Activated CD4-positive, alpha-beta memory T cell treated with anti-CD3 and anti-CD28 coated beads for 36 hours (primary cell): ENCODE measurements at places on chromosomes 1 and 21.
A peak's percentile ranks its signal among the peaks of the same experiment; 100 is the strongest.

DNA sequence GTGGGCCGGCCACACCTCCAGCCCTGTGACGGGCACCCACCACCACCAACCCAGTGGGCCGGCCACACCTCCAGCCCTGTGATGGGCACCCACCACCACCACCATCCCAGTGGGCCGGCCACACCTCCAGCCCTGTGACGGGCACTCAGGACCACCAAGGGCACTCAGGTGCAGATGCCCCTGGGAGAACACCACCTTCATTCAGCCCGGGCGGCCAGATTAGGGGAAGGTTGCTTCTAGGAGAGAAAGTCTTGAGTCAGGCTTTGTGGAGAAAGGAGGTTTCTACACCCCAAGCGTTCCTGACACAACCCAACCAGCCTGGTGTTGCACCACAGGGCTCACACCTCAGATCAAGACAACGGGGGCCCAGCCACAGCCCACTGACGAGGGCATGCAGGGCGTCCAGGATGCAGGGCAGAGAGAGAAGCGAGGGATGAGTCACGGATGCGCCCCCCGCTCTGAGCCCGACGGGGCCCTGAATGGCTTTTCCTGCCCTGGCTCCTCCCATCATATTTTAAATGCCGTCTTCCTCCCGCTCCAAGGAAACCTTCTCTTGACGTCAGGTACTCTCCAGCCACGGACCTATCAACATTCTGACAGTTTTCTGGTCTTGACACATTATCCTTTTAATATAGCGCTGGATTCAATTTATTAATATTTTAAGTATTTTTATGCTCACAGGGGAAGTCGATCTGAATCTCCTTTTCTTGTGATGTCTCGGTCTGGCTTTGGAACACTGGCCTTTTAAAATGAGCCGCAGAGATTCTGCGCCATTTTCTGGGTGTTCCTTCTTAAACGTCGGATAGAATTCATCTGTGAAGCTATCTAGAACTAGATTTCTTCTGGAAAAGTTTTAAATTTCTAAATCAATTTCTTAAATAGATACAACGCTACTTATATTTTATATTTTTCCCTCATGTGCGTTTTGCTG lies 631 bp upstream of the SPATC1L start:
- DNase-seq: peak; percentile 76

DNA sequence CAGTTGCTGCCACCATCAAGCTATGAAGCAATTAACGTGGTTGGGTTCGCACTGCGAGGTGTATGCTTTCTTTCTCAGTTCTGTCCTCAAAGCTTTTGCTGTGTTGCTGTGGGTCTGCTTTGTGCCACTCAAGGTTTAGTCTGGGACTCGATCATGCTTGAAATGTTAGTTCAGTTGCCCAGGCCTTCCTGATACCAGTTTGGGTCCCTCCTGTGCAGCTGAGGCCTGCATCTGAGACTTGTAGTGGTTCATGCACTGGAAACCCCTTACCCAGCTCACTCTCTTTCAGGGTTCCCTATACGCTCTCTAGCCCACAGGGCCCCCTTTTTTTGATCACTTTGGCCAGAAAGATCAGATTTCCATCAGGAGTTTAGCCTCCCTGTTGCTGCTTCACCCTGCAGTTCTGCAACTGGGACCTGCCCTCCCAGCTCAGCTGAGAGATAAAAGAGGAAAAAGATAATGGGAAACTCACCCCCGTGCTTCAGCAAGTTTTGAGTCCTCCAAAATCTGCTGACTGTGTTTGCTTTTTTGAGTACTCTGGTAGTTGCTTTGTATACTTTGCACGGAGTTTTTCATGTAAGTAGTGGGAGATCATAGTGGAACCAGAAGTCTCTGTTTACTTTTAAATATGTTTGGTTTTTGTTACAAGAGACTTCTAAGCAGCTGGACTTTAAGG lies 317.0 kb downstream of the HHAT start:
- no peak for DNase-seq

DNA sequence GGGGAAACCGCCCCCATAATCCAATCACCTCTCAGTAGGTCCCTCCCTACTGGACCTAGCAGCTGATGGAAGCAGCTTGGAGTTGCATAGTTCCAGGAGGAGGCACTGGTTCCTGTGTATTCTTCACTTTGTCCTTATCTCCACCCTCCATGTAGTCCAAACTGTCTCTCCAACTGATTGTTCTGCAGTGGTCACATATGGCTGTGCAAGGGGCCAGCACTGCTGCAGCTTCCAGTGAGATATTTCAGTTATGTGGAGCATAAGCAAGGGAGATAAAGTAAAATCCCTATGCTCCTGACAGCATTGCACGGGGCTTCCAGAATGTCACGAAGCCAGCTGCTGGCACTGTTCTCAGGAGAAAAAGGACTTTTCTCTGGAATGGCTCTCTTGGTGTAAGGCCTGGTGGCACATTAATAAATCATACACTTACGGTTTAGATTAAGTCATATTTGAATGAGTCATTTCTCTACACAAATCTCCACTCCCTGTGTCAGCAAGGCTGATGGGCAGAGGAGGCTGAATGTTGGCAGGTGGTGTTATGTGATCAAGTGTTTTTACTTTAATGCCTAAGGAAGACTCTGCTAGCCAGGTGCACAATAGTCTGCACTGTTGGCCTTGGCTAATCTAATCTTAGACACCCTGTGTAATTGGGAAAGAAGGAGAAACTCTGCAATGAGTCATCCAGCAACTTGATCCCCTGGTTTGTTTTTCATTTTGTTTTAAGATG lies 93.4 kb downstream of the KCNK1 start:
- DNase-seq: no peak

DNA sequence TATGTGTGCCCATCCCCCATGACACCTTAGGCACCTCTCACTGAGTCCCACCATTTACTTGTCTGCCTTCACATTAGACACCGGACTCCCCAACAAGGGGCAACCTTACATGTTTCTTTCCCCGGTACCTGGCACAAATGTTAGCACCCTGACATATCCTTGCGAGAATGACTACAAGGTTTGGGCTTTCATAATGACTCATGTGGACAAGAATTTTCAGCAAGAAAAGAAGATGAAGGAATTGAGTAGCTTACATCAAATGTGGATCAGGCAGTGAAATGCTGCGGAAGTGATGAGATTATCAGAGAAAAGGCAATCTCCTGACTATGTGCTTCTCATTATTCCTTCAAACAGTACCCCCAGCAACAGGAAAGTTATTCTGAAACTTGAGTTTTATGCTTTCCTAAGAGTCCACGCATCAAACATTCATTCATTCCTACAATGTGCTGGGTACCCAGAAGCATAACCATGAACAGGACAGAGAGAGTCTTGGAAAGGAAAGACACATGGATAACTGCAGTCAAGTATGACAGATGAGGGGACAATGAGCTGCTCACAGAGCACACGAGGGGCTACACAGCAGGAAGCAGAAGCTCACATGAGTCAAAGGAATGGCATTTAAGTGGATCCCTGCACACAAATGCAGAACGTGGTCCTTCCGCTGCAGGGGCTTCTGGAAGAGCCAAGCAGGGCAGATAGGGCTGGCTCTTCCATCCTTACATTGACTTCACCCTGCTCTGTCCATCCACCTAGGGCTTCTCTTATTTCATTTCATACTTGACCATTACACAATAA lies 112.1 kb downstream of the PCNX2 start:
- DNase-seq: no peak

DNA sequence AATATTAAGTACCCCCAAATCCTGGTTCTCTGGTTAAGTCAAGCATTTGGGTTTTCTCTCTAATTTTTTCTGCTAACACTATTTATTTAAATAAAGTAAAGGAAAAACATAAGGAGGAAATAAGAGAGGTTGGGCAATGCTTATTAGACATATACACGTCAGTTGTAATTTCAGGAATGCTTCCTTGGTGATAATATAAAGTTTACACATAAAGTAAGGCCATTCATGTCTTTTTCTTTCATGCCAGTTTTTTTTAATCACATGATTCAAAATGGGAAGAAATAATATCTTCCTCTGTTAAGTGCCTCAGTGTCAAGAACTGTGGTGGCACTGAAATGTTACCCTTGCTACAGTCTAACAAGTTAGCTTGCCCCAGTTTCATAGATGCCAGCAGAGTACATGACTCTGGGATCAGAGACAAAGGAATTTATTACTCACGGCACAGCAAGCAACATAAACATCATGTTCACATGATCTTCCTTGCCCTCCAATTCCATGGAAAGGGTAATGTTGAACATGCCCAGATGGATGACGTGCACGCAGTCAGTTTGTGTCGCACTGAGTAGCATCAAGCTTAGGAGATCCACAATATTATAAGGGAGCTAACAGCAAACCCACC lies 184.9 kb downstream of the PLA2G4A start:
- no peak for DNase-seq

GRCh38 chr1:170727963-170728362 lies 64.0 kb downstream of the PRRX1 start:
- no peak for DNase-seq

DNA sequence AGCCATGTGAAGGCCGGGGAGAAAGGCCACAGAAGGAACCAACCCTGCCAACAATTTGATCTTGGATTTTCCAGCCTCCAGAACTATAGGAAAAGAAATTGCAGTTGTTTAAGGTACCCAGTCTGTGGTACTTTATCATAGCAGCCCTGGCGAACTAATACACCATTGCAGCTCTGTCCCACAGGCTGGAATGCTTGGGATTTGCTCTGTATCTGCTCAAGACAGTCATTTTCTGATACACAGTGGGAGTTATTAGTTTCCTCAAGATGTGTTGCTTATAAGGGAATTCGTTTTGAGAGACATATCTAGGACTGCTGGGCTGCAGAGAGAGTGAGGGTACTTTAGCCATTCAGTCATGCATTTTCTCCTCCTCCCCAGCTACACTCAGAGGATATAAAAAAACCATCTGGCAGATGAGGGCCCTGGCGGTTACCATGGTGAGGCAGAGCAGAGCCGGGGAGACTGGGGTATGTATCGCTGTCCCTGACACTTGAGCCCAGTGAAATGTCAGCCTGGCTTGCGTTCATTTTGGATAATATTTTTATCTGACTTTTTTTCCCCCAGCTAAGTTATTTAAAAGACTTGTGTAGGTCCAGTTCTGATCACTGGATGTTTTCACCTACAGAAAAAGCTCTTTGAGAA lies 104.6 kb downstream of the DIRAS3 start:
- DNase-seq: no peak

- no peak for DNase-seq
Observed at GRCh38 chr1:160859166-160859565, 3.5 kb downstream of the CD244 start.

DNA sequence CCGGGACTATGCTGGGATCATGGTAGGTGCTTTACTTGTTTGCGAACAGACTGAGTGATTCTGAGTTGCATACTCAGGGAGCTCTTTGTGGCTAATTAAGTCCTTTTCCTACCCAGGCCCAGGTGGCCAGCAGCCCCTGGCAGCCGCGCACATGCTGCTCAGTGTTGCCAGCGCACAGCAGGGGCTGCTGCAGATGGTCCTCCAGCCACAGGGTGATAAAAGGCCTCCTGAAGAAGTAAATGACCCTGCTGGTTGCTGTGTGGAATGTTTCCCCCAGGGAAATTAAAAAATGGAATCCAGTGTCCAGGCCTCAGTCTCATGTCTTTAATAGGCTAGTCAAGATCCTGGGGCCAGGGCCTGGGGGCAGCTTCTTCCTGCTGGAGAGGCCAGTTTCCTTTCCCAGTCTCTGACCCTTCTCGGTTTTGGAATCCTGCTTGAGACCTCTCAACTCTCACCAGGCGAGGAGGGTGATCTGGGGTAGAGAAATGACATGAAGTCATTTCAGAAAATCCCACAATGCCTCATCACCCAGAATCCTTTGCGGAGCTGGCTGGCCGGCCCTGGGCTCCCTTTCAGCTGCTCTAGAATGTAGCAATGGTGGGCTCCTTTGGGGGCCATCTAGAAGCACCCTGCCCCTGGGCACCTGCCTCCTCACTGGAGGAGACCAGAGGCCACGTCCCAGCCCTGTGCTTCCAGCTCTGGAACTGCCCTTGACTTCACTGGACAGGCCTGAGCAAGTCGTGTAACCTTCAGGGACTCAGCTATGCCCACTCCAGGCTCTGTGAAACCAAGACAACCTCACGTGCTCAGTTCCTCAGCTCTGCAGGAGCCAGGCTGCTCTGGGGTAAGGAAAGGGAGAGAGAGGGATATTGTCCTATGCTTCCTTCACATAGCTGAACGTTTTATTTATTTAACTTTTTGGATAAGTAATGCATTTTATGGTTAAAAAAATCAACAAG lies 131.4 kb downstream of the MRPS6 start:
- no peak for DNase-seq

DNA sequence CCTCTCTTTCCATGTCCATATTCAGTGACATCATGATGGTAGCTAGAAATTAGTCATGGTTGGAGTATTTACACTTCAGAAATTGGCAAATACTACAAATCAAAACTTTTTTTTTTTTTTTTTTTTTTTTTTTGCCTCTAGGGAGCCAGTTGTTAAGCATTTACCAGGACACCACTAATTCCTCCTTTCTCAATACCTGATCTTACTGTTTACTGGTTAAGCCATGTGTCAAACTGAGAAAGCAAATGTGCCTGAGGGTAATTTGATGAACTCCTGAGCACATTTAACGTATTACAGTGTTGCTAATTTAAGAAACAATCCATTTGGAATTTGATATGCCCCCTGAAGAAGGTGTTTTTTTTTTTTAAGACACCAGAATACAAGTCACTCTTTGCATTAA lies 94.4 kb downstream of the DNM3 start:
- DNase-seq: no peak

DNA sequence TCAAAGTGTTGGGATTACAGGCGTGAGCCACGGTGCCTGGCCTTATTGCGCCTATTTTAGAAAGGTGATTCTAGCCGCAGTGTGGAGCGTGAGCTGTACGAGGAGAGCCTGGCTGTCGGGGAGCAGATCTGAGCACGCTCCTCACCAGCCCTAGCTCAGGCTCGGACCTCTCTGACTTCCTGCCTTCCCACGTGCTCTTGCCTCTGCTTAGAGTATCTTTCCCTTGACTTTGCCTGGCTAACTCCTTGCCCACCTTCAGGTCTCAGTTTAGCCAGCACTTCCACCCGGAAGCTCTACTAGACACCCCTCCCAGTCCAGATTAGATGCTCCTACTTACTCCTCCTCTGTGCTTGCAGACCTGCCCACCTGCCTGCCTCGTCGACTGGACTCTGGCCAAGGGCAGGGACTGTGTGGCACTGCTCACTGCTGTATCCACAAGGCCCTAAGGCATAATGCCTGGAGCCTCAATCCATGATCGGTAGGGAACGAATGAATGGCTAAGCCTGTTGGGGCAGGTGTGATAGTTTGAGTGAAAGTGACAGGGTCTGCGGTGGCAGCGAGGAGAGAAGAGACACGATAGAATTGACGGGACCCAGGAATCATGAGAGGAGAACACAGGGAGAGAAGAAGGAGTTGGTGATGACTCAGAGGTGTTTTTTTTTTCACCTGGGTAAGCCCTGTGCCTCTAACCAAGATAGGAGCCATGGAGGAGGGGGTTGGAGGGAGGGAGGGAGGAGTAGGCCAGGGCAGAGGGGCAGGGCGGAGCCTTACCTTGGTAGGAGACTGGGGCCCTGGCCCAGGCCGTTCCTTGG lies 28.1 kb upstream of the WASF2 start:
- DNase-seq: no peak

- no peak for DNase-seq
Observed at GRCh38 chr1:246181241-246181640, 325.8 kb downstream of the SMYD3 start.

DNA sequence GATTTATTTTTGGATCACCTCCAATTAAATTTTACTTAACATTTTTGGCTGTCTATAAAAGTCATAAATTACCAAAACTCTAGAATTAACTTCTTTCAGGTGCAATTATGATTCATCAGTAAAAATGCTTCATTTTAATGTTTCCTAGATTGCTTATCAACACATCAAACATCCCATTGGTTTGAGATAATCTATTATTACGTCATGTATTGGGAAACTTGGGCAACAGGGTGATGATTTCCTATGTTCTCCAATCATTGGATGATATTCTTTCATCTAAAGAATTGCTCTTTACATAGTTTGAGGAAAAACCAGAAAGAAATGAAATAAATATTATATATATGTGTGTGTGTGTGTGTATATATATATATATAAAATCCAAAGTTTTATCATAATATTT lies 76.8 kb upstream of the KCNJ6 start:
- DNase-seq: no peak
